ENCODE measurements at places on chromosomes 7 and 10.

GRCh38 chr10:15426558-15426957, 55.5 kb upstream of the FAM171A1 start:
- DNase-seq: no peak

DNA sequence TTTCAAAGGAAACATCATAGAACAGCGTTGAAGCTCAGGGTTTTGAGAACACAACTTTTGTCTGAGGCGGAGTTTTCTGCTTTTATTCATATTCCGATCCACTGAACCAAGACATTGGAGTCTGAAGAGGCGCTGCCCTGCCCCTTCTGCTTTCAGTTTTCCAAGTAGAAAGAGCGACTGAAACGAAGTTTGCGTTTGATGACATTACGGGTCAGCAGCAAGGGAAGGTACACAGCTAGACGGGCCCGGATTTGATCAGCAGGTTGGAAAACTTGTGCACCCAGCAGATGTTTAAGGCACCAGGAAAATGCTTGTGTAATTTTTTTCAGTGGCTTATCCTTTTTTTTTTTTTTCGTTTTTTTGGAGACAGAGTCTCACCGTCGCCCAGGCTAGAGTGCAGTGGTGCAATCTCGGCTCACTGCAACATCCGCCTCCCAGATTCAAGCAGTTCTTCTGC, 720 bp downstream of the SUN1 start:
- no peak for DNase-seq

- DNase-seq: no peak
Observed at GRCh38 chr7:105611856-105612775, 30.8 kb upstream of the EFCAB10 start.

GRCh38 chr7:50696810-50697582, 85.7 kb downstream of the GRB10 start:
- DNase-seq: no peak

- no peak for DNase-seq
Observed at GRCh38 chr7:7417414-7417813, 118.3 kb downstream of the COL28A1 start.

GRCh38 chr10:5500910-5501309, 1.5 kb upstream of the CALML5 start:
- no peak for DNase-seq

- no peak for DNase-seq
Observed at GRCh38 chr7:108525327-108525984, 479 bp downstream of the PNPLA8 start.

- no peak for DNase-seq
Observed at GRCh38 chr10:101682172-101682825, 12.7 kb downstream of the FBXW4 start.

DNA sequence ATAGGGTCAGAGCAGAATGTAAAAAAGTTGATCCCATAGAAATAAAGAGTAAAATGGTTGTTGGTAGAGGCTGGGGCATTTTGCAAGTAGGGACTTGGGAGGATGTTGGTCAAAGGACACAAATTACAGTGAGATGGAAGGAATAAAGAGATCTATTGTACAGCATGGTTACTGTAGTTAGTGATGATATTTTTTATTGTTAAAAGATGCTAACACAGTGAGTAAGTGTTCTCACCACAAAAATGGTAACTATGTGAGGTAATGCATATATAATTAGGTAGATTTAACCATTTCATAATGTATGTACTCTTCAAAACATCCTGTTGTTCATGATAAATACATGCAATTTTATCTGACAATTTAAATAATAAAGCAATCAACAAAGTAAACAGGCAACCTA, 280.7 kb upstream of the MAGI2 start:
- DNase-seq: no peak

- DNase-seq: no peak
Observed at GRCh38 chr7:12369756-12370155, 33.9 kb downstream of the VWDE start.

- no peak for DNase-seq
Observed at GRCh38 chr7:96837593-96837992, 127.9 kb upstream of the SEM1 start.

DNA sequence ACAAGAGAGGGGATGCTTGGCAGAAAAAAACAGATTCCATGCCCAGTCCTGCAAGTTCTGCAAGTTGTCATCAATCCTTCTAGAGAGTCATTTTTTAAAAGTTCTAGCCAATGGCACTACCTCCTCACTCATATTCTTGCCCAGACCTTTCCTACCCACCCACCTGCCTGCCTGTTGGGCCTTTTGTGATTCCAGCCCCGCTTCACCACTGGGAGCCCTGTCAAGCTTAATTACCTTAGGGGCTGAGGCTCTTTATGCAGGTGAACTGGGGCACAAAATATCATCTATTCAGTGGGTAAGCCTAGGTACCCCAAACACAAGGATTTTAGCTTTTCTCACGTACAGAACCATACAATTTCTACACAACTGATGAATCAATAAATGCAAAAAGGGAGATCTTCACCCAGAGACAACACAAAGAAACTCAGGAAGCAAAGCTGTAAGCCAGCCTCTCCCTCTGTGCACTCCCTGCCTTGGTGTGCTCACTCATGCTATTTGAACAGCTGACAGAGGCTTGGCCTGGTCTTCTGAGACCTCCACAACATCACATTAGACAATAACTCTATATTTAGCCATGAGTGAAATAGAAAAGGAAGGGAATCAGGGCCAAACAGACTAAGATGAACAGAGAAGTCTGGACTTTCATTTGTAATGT, 222.6 kb downstream of the HTR7 start:
- no peak for DNase-seq

DNA sequence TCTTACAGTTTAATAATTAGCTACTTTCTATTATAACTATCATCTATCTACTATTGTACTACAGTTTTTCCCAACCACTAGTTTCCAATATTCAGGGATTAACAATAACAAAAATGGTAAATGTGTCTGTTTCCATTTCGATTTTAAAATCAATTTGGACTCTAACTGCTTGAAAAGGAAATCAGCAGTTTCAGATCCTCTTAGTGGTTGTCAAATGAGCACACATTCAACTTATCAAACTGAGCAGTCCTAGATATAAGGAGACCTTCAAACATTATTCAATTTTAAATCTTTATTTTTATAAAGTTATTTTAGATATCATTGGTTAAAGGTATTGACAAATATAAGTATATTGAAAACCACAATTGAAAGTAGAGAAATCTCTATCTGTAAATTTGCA, 46.8 kb upstream of the CD36 start:
- no peak for DNase-seq

DNA sequence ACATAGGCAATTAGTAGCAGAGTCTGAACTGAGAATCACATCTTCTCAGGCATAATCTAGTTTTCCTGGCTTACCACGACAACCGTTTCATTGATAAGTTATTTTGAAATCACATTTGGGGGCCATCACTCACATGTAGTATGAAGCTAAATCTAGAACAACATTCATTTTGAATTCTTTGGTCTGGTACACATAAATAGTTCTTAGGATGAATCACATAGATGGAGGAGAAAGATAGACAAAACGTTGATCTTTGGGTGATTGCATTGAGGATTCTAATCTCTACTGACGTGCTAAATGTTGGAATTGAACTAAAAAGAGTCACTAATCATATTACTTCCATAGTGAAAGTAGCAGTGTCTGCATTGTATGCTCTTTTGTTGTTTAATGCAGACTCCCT, 1022.6 kb downstream of the LRMDA start:
- no peak for DNase-seq

- DNase-seq: no peak
Observed at GRCh38 chr10:98246911-98247805, 20.8 kb downstream of the LOXL4 start.

DNA sequence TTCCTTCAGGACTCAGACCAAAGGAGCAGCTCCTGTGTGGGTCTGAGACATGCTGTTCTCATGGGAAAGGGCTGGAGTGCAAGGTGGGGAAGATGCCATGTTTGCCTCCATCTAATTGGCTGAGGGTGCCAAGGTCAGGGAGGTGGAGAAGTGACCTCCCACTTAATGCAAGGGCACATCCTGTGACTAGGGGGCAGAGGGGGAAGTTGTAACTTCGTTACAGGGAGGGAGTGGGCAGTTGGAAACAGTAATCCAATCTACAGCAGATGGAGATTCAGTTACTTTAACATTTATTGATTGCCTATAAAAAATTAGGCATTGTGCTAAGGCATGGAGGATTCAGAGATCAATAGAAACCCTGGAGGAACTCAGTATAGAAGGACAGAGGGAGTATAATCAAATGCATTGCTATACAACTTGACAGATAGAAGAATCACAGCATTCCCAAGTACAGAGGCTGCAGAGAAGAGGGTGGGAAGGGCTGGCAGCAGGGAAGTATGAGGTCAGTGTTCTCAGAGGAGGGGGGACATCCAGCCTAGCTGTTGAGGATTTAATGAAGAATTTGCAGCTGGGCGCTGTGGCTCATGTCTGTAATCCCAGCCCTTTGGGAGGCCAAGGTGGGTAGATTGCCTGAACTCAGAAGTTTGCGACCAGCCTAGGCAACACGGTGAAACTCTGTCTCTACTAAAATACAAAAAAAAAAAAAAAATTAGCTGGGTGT, 75.9 kb downstream of the CCNY start:
- DNase-seq: no peak

- DNase-seq: no peak
Observed at GRCh38 chr7:155992538-155992937, 180.3 kb upstream of the SHH start.

- DNase-seq: no peak
Observed at GRCh38 chr10:97178074-97178473, 7.7 kb downstream of the SLIT1 start.

DNA sequence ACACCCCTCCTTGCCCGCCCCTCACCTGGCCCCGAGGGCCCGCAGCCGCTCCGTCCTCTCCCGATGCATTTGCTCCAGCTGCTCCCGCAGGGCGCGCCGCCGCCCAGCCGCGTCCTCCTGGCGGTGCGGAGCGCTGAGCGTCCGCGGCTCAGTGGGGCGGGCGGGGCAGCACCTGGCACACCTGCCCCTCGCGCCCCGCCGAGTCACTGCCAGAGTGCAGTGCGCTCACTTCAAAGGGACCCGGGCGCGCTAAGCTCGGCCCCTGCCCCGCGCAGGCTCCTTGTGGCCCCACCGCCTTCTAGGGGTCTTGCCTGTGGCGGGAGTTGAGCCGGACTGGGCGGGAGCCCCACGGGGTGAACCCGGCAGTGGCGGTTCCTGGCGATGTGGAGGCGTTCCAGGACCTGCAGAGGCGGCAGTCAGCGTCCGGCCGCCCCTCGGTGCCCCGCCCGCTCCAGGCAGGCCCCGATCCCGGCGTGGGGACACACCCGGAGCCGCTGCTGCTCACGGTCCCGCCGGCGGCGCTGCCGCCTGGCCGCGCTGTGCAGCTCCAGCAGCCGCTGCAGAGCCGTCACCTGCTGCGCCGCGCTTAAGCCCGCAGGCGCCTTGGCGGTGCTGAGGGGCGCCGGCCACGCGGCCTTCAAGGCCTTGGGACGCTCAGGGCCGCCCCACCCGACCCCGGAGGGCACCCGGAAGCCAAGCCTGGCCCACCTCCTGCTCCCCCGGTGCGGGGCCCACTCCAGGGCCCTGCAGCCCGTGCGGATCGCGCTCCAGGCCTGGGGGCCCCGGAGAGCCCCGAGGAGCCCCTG, 6.7 kb downstream of the ATP6V1F start:
- DNase-seq: no peak

- no peak for DNase-seq
Observed at GRCh38 chr7:4406288-4407058, 275.6 kb upstream of the FOXK1 start.

GRCh38 chr10:84499846-84500245, 171.5 kb downstream of the CCSER2 start:
- DNase-seq: no peak

- DNase-seq: no peak
Observed at GRCh38 chr7:37076668-37077067, 352.4 kb upstream of the AOAH start.

- no peak for DNase-seq
Observed at GRCh38 chr7:81209059-81209458, 290.2 kb upstream of the SEMA3C start.

DNA sequence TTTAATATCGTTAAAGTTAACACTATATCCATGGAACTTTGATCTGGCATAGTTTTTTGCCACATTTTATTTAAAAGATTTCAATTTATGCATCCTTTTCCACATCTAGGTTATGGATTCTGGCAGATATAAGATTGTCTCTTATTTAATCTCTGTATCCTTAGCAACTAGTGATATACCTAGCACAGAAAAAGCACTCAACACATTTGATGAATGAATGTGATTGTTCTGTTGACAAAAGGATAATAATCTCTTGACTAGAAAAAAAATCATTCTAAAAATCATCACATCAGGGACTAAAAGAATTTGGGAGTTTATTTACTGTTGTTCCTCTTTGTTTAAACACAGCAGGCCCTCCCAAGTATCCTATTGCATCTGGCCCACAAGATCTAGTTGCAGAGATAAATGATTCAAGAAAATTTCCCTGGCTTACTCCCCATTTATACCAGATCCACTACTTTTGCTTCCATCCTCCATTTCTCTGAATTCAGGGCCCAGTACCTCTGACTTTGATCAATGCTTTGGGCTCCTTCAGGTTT, 84.0 kb upstream of the C1GALT1 start:
- no peak for DNase-seq

Data from activated CD4-positive, CD25-positive, alpha-beta regulatory T cell (primary cell).